ENCODE measurements at places on chromosomes 11 and 22. TPM values are rescaled to one million over a fixed set of nuclear protein-coding genes. Genes with fewer than 3 reads are reported as not detected.

FGF4 gene
- total RNA-seq, result not detected

C11orf86 gene
- not detected for total RNA-seq

DNA sequence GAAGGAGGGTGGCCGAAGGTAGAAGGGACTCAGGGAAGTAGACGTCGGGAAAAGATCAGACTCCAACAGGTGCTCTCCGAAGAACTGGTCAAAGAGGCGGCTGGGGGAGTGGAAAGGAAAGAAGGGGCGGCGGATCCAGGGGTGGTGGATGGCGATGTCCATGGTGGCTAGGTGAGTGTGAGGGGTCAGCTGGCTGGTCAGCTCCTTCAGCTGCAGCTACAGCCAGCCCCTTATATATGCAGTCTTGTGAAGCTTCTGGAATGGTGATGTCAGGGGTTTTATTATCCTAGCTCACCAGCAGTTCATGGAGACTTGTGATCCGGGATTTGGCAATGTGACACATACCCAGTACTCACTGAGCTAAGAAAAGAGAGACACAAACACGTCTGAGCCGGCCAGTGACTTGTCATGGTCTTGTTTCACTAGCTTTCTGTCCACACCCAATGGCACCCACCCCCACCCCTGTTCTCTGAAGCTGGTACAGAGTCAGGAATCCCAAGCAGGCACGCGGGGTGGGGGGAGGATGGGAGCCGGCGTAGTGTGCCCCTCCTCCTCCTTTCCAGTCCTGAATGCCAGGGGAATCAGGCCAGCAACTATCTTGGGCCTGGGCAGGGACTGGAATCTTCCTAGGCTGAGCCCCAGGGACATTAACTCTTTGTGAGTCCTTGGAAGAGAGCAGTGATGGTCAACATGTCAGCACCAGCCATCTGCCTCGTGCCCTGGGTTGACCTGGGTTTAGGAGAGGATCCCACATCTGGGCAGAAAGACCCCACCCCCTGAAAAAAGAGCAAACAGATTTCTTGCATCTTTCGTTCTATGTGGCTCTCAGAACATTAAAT lies at the start of gene CRYAB:
CRYAB (minus strand) TSS at position 208 of the 839 bp plus-strand sequence; CDS start at position 162, 46 bp downstream.
- ATAC-seq, result peak; percentile 89

- ATAC-seq, result peak; percentile 48
Measured at GRCh38 chr22:42270510-42271190, at the start of gene TCF20. Gene TCF20 (minus strand): TSS chr22:42270653. CDS start chr22:42215305, 55,348 bp downstream.

GRCh38 chr11:72308226-72309073 lies 64.5 kb upstream of the PHOX2A start:
- no peak for ATAC-seq

- ATAC-seq, result no peak
Measured at GRCh38 chr11:16403448-16403803, 47.1 kb upstream of the SOX6 start.
